Fibroblast of villous mesenchyme (primary cell): ENCODE measurements at places on chromosomes 13 and 19.

DNA sequence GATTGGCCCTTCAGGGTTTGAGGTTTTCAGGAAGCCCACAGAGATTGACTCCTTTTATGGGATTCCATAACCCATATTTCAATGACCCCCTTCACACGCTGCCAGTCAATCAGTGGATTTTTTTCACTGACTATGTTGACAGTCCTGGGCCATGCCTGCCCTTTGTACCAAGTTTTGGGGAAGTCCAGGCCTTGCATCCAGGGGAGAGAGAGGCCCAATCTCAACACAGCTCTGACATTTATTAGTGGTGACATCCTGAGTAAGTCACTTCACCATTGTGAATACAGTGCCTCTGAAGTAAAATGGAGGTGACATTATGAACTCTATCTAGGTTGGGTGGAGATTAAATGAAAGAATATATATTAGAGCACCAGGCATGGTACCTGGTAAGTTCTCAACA, 181.1 kb downstream of the NUFIP1 start:
- no peak for DNase-seq

- no peak for DNase-seq
These were observed 34.5 kb upstream of the MRI1 start for GRCh38 chr19:13729859-13730258.

GRCh38 chr19:40755248-40755624, 4.2 kb downstream of the SNRPA start:
- DNase-seq: no peak

DNA sequence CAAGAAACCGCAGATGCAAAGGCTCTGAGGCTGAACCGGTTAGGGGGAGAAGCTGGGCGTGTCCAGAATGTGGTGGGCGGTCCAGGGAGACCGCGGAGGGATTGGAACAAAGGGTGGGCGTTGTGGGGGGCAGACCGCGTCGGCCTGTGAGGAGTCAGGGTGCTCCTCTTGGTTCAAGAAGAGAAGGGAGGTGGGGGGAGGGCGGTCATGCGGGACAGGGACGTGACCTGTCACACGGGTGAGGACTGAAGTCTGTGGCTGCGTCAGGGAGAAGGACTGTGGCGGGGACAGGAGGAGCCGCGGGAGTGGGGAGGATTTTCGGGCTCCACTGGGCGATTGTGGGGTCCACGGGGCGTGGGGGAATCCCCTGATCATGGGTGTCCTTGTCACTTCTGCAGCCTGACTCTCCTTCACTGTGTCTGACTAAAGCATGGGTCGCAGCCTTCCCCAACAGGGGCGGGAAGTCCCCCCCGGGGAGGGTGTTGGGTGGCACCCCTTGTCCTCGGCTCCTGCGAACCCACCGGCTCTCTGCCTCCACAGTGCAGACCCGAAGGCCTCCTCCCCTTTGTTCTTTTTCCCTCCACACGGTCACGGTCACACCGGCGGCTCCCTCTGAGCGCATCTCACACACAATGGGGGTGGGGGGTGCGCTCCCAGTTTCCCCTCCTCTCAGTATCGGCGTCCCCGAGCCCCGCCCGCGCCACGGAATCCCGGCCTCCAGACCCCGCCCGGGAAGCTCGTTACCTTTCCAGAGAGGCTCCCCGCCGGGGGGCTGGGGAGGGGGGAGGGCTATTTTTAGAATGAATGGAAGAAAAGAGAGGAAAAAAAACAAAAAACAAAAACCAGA, 16.4 kb upstream of the KCNN1 start:
- no peak for DNase-seq

DNA sequence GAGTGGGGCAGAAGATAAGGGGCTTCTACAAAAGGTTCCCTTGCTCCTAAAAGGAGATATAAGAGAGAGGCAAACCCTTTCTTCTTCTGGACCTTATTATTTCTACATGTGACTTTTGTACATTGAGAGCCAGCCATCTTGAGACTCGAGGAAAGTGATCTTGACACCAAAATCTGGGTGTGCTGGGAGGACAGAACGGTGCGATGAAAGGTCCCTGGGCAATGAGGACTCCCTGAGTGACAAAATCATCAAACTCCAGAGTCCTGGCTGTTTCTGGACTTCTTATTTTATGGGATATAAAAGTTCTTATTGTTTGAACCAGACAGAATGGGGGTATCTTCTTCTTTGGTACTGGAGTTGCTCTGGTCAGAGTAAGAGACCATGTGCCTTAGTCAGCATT, 411.0 kb downstream of the ZNF536 start:
- no peak for DNase-seq

DNA sequence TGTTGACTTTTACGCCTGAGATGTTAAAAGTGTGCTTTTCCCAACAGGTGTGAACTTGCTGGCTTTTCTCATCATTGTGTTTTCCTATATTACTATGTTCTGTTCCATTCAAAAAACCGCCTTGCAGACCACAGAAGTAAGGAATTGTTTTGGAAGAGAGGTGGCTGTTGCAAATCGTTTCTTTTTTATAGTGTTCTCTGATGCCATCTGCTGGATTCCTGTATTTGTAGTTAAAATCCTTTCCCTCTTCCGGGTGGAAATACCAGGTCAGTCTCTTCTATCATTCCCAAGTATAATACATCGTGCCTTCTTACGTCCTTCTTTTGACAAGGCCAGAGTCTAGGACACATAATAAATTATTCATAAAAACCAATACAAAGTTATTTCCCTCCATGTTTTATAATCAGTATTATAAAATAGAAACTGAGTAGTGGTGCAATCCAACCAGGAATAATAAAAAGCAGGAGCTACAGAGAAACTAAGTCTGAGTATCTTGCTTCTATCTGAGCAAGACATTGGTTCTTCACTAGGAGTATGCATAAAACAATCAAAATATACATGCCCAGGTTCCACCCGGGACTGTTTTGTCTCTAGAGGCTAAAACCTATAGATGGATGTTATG, 57.9 kb downstream of the RXFP2 start:
- DNase-seq: peak; percentile 54

- no peak for DNase-seq
These were observed 704.3 kb downstream of the FGF9 start for GRCh38 chr13:22375151-22375550.

DNA sequence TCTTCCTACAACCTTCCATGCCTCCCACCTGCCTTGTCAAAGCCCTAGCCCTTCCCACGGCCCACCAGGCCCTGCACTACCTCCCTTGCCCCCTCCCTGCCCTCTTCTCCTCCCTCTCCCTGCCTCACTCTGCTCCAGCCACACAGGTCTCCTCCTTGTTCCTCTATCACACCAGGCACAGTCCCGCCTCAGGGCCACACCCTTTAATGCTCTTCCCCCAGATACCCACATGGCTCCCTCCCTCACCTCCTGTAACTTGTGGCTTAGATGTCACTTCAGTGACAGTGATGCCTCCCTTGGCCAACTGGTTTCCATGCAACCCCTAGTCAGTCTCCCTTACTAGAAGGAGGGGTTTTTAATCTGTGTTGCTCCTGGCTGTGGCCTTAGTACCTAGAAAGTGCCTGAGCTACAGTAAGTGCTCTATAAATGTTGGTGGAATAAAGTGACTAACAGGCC, 1.3 kb downstream of the SIRT6 start:
- DNase-seq: no peak

- no peak for DNase-seq
These were observed 79.4 kb upstream of the NBEA start for GRCh38 chr13:34862716-34863115.

GRCh38 chr13:66154976-66155375, 1075.2 kb downstream of the PCDH9 start:
- DNase-seq: no peak

- peak; percentile 30 for DNase-seq
These were observed 711 bp upstream of the FOSB start for GRCh38 chr19:45467115-45467455.

DNA sequence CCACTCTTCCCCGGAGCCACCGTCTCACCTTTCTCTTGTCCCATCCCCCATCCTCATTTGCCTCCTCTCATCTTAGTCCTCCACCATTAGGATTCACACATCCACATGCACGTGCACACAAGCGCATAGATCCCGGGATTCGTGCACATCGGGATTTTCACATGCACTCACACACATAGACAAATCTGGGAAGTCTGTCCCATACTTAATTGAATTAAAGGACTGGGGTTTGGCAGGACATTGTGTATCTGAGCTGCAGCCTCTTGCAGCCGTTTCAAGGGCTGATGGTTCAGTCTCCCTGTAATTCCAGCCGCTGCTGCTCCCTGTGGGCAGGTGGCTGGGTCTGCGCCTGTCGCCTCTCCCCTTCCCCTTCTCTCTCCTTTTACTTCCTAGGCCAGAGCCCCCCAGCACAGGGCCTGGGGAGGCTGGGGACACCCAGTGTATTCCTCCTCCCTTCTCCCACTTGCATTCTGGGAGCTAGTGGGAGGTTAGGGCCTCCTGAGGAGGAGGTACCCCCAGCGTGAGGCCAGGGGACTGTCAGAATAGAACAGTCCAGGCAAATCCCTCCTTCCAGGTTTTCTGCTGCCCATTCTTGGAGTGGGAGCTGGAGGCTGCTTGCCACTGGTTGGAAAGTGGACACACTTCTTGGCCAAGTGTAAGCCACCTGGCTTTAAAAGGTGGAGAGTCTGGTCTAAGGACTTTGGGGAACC, 43.6 kb downstream of the LYL1 start:
- DNase-seq: no peak

DNA sequence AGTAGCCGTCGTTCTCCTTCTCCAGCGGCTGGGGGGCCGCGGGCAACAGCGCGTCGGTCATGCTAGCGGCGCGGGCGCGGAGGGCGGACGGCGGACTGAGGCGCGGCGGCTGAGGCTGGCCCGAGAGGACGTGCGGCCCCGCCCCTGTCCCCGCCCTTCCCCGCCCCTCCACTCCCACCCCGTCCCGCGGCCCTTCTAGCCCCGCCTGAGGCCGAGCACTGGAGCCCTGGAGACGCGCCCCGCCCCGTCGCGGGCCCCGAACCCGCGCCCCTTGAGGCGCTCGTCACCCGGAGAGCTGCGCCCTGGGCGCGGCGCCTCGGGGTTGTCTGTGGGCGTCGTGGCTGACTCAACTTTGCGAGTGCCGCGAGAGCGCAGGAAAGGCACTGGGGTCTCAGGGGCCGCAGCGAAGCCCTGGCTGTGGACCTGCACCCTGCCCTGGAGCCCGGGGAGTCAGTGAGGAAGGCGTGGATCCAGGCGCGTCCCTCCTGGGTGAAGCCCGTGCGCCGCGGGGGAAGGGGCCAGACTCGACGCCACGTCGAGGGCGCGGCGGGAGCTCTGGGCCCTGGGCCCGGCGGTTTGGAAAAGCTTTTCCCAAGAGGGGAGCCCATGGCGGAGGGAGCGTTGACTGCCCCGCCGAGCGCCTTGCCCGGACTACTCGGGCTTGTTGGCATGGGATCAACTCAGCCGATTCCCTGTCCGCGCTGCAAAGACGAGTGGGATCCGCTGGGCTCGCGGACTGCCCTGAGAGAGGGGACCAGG, at the start of gene RHPN2:
Gene RHPN2, minus strand, starts transcription at position 97 of the 759 bp plus-strand sequence. Its CDS starts 36 bp downstream, at position 61.
- DNase-seq: peak; percentile 78

- DNase-seq: no peak
These were observed 2.3 kb downstream of the SOX1 start for GRCh38 chr13:112069061-112069844.

GRCh38 chr13:59276436-59276835, 887.3 kb downstream of the DIAPH3 start:
- no peak for DNase-seq

GRCh38 chr19:47380559-47380958, 31.4 kb downstream of the DHX34 start:
- no peak for DNase-seq

- DNase-seq: peak; percentile 91
These were observed 8.3 kb upstream of the DGKH start for GRCh38 chr13:42039946-42040729.

DNA sequence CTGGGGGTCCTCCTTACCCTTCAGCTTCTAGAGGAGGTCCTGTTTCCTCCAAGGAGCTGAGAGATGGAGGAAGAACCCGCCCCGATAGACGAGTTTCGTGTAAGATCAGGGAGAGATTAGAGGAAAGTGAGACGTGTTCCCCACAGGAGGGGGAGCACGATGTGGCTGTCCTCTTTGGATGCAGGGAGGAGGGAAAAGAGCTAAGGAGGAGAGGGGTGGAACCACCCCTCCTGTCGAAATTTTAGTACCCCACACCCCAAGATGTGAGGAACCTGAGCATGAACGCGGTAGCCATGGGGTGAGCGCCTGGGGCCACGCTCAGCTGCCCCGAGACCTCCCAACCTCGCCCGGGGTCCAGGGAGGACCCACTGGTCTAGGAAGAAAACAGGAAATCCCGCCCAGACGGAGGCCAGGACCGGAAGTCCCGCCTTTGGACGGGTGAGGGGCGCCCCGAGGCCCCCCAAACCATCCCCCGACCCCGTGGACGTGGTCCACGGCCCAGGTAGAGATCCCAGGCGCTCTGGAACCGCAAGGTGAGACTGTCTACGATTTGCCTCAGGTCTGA, 1.2 kb downstream of the AKT1S1 start:
- peak; percentile 52 for DNase-seq

DNA sequence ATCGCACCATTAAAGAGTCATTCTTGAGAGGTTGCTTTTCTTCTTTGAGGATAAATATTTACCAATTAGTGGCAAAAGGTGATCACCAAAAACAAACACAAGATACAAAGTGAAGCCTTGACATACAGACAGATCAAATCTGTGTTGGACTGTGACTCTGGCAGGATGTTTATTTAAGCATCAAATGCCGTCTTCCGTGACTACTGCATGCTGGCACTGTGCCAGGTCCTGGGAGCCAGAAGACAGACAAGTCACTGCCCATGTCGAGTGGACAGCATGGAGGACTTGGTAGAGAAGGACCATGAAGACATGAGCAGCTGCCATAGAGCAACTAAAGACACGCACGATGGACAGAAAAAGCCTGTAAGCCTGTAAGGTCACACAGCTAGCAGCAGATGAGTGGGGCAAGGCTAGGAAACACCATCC, 92.8 kb upstream of the FARP1 start:
- DNase-seq: peak; percentile 33

DNA sequence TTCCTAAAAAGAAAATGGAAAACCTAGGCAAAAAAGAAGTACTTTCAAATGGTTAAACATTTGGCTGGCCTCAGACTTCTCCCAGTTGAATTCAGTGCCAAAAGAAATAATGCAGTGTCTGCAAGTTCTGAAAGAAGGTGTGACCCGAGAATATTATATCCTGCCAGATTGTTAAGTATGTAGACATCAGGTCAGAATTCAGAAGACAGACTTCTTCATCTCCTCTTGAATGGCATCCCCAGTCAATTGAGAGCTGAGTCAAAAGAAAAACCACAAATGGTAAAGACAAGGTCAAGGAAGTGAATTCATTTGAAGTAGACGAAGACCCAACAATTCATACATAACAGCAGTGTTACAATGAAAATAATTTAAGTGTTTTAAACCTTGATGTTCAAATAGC, 194.5 kb downstream of the NBEA start:
- DNase-seq: no peak

DNA sequence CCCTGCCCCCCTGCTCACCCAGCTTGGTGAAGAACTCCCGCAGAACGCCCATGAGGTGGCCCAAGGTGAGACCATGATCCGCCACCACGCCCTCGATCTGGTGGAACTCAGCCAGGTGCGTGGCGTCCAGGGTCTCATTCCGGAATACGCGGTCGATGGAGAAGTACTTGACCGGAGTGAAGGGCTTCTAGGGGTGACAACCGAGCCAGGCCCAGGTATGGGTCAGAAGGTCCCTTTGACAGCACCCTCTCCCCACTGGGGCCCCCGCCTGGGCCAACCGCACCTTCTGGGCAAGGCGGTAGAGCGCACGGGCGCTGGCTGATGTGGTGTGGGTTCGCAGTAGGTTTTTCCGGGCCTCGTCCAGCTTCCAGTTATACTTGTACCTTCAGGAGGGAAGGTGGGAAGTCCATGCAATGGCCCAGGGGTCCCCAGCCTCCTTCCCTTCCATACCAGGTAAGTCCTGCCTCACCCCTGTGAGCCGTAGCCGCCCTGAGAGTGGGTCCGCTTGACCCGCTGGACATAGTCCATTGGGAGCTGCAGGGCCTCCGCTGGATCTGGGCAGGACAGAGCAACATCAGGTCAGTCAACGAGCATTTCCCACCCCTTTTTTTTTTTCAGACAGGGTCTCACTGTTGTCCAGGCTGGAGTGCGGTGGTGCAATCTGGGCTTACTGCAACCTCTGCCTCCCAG, 5.7 kb upstream of the SYCE2 start:
- no peak for DNase-seq
